Bronchial smooth muscle cell (primary cell): ENCODE measurements at places on chromosomes 3 and 15. TPM values are rescaled to one million over a fixed set of nuclear protein-coding genes. Genes with fewer than 3 reads are reported as not detected.

Gene DET1
- total RNA-seq, result 3.6 and 3.9 TPM in 2 replicates

Gene TUSC7
- under 0.01 TPM in 1 of 2 replicates, not detected in the other for total RNA-seq

Gene EFCC1
- under 0.01 TPM in 1 of 2 replicates, not detected in the other for total RNA-seq

Gene PSTPIP1
- 0.32 TPM in 1 of 2 replicates, not detected in the other for total RNA-seq

Gene MORC1
- not detected in 2 replicates for total RNA-seq

Gene RHO
- not detected in 2 replicates for total RNA-seq
